ENCODE measurements at places on chromosomes 3 and 15.

- no peak for DNase-seq
These were observed 57.8 kb upstream of the TBC1D5 start for GRCh38 chr3:17800232-17800631.

- no peak for DNase-seq
These were observed 1.7 kb downstream of the CFAP44 start for GRCh38 chr3:113439606-113440005.

- no peak for DNase-seq
These were observed 152.3 kb upstream of the NR2E3 start for GRCh38 chr15:71658036-71658435.

GRCh38 chr3:7632305-7632704, 771.4 kb downstream of the GRM7 start:
- no peak for DNase-seq

- DNase-seq, result no peak
These were observed 24.2 kb downstream of the TRIM71 start for GRCh38 chr3:32841867-32842470.

DNA sequence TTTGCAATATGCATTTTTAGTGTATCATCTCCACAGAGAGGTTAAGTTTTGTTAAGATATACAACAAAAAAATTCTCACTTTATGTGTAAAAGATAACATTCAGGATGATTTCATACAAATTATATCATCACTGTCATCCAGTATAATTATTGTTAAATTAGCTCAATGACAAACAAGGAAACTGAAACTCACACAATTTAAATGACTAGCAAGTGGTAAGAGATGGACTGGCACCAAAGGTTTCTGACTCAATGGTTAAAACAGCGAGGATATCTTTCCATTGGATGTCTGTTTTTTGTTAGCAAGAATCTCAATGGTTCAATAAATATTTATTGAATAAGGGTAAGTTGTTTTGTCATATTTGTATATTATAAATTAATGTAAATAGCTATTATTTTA, 22.6 kb downstream of the CIP2A start:
- no peak for DNase-seq

- peak; percentile 66 for DNase-seq
These were observed 1.7 kb upstream of the ESYT3 start for GRCh38 chr3:138432576-138433240.

DNA sequence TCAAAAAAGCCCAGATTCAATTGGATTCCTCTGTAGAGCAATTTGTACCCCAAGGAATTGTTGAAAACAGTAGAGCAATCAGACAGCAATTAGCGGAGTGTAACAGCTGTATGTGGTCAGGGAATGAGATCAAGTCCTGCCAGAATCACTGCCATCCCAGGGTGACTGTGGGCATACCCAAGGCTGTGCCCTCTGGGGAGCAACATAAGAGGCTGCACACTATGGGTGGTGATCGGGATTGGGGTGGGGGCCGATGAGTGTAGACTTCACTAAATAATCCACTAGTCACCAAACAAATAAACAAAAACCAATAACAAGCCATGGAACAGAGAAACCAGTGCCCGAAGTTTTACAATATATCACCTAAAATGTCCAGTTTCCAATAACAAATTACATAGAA, 12.1 kb upstream of the ELP6 start:
- DNase-seq, result no peak

DNA sequence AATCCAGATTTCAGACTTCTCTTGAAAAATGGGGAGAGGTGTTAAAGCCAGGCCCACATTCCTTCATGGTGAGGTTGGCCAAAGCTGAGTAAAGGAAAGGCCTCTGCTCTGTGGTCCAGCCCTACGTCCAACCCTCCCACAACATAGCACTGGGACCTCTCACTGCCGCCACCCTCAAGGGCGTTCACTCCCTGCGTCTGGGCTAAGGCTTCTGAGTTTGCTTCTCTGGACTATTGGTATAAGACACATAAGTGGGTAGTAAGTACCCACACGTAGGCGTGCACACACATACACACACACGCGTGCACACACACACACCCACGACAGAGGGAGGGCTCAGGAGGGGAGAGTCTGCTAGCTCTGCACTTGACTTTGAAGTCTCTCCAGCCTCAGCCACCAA, 80.2 kb upstream of the PXYLP1 start:
- DNase-seq, result no peak

DNA sequence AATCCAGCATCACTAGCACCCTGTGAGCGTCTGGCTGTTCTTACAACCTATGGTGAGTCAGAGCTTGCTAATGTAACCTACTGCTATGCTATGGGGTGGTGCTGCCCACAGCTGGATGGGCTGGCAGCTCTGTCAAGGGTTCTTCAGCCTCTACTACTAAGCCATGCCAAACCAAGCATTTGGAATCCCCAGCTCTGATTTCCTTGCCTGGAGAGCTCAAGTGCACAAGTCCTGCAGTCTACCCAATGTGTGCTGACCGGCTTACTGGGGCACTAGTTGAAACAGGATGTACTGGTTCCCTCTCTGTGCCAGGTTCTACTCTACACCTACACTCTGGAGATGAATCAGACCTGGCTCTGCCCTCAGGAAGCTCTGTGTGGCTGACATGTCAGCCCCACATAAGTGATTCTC, 4.2 kb downstream of the TEX264 start:
- DNase-seq, result no peak

- no peak for DNase-seq
These were observed 722.6 kb downstream of the FHIT start for GRCh38 chr3:60528651-60529050.

DNA sequence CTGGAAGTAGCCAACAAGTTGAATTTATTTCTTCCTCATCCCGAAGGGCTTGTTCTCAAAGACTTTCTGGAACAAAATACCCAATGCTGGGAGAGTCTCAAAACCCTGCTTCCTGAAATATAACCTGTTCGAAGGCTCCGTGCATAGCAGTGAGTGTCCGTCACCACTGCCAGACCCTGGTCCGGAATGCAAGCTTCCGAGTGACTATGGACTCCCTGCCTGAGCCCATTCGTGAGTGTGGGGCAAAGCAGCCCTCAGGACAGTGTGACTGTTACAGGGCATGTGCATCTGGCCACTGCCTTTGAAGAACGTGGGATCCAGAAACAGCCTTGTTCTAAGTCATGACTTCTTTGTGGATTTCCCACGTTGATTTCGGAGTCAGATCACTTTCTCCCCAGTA, 214.5 kb upstream of the IGF1R start:
- DNase-seq, result no peak

GRCh38 chr3:24300949-24301348, 193.7 kb downstream of the THRB start:
- DNase-seq, result no peak

- no peak for DNase-seq
These were observed 139.6 kb downstream of the RBPMS2 start for GRCh38 chr15:64635499-64636495.

- DNase-seq, result no peak
These were observed 755.5 kb downstream of the GBE1 start for GRCh38 chr3:81005992-81006391.

GRCh38 chr3:128767094-128767750, 41.2 kb downstream of the RAB7A start:
- DNase-seq, result no peak

- DNase-seq, result no peak
These were observed 222.6 kb downstream of the ZNF385D start for GRCh38 chr3:21528291-21528995.

DNA sequence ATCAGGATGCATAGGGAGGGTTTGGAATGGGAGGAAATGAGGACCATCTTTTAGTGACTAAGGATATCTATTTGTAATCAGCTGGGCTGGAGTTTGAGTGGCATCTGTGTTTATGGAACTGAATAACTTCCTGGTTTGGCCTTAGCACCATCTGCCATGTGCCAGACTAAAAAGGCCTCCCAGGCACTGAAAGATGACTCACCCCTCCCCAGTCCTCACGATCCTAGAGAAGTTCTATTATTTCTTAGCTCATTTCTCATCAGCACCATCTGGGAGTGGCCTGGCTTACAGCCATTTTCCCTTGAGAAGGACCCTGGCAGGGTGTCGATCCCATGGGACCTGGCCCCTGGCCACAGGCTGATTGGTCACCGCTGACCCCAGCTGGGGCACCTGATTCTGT, 23.9 kb upstream of the CTXND1 start:
- DNase-seq, result no peak

DNA sequence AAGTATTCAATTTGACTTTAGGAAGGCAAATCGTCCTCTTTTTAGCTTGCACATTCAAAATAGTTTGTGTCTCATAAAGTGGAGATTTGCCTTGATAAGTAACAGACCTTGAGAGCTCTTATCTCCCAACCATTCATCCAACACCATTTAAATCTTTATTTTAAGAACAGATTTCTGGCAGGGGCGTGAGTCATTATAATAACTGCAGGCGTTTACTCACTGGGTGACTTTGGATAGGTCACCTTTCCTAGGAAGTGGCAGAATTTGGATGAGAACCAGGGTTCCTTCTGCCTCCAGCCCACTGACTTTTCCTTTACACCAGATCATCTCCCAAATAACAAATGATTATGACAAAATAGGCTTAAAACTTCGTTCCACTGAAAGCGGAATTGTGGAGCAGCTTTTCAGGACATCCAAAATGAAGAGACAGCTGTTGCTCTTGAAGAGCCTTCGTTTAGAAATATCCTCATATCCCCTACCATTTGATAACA, 5.0 kb downstream of the LMCD1 start:
- no peak for DNase-seq

DNA sequence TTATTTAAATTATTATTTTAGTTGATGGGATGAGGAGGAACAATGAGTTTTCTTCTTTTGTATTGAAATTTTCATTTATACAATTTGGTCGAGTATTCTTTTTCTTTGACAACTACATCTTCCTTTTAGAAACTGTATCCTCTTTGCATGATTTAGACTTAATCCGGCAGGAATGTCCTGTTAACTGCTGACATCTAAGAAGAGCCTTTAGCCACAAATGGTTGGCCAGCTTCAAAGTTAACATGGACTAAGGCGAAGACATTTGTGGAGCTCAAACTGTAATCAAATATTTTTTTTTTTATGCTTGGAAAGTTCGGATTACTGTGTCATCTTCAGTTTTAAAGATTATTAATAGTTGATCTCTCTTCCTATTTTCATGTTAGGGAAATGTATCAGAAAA, 43.2 kb downstream of the RIOX2 start:
- DNase-seq, result no peak

DNA sequence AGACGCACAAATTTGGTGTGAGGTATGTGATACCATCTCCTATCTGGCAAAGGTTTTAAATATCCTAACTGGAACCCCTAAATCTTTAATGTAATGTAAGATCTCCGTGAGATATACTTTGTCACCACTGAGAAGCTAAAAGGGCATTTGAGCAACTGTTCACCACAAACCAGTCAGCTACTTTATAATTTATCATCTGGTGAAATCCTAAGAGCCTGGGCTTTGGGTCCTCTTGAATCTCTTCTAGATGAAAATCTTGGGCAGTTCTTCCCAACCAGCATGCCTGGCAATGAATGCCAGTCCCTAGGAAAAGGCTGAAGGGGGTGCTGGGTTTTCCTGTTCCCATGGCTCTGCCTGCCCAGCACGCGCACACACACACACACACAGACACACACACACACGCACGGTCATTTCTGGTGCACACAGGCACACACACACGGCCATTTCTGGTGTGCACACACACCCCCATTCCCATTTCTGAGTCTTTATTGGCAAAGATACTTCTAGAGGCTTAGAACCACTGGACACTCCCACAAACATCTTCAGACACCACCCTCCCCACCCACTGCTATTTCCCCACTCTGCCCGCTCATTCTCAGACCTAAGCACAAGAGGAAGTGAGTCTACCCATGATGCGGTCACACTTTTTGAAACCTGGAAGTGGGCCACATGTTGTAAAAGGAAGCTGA, 72.6 kb downstream of the MYO1E start:
- peak; percentile 88 for DNase-seq

GRCh38 chr3:141394560-141394959, 26.3 kb downstream of the ZBTB38 start:
- DNase-seq, result no peak

DNA sequence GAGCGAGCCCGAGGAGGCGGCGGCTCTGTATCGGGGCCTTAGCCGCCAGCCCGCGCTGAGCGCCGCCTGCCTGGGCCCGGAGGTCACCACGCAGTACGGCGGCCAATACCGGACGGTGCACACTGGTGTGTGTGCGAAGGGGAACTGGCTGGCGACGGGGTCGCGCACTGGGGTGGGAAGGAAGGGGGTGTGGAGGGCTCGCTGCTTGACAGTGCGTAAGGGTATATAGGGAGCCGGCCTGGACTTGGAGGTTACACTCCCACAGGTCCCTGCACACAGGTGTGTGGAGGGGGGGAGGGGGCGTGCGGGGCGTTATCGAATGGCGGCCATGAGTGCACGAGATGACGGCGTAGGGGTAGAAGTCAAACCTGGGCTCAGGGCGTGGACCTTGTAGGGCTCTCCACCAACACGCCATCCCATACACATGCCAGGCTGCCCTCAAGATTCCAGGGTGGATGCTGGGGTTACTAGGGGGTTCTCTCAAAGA, 389 bp downstream of the APEH start:
- no peak for DNase-seq

DNA sequence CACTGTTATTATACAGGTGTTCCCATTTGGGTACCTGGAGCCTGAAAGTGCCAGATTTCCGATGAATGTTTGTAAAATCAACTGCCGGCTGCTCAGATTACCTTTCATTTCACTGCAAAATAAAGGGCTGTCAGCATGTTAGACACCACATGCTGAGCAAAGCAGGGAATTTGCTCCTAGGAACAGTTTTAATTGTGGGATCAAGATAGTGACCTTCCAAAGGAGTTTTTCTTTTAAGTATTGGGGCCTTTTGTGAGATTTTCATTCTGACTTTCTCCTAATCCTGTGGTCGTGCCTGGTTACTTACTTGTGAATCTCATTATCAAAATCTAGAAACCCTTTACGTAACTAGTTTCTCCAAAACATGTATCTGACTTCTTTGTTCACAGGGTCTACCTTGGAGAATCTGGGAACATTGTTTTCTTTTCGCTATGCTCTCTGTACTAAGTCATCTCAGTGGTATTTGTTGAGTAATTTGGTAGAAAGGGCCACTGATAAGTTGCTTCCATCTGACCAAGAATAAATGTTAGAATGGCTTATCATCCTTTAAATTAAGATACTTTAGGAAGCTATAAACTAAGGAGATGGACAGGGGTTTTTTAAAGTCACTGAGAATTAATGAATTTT, 40.8 kb upstream of the LRTM1 start:
- DNase-seq, result no peak

DNA sequence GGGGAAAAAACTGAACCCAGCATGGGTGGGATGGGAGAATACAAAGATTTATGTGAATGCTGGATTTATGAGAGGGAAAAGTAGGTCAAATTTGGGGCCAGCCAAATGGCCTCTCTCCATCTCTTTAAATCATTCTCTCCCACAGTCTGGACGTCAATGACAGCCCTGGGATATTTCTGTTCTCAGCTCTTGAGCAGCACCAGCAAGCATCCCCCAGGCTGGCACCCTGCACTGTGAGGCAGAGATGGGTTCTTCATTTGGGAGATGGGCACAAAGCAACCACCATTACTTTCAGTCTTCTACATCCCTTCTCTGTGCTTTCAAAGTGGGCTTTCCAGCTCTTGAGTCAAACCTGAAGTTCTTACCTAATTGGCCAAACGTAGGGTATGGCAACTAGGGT, 321.0 kb downstream of the NTRK3 start:
- no peak for DNase-seq

All from cardiac septum (tissue), 1 donor.